Stimulated activated CD8-positive, alpha-beta memory T cell treated with anti-CD3 and anti-CD28 coated beads, Interleukin-2, amount 100 ng/mL, for 1 hour (primary cell): ENCODE measurements at places on chromosomes 12 and 14.

DNA sequence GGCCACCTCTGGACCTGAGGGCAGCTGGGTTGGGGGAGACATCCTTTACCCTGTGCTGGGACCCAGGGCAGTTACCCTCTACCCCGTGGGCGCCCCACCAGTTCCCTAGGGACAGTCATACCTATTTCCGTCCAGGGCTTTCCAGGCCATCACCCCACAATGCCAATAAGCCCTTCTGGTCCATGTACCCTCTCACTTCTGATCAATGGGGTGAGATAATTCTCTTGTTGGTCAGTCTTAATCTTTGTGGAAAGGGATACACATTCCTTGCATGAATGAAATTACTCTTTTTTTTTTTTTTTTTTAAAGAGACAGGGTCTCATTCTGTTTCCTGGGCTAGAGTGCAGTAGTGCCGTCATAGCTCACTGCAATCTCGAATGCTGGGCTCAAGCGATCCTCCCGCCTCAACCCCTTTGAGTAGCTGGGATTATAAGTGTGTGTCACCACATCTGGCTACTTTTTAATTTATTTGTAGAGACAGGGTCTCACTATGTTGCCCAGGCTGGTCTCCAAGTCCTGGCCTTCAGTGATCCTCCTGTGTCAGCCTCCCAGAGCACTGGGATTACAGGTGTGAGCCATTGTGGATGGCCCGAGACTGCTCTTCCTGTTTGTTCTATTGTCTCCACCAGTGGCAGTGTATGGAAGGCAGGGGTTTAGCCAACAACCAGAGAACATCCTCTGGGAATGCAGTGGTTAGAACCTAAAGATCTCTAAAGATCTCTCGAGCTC lies 46.3 kb upstream of the STON2 start:
- no peak for DNase-seq

DNA sequence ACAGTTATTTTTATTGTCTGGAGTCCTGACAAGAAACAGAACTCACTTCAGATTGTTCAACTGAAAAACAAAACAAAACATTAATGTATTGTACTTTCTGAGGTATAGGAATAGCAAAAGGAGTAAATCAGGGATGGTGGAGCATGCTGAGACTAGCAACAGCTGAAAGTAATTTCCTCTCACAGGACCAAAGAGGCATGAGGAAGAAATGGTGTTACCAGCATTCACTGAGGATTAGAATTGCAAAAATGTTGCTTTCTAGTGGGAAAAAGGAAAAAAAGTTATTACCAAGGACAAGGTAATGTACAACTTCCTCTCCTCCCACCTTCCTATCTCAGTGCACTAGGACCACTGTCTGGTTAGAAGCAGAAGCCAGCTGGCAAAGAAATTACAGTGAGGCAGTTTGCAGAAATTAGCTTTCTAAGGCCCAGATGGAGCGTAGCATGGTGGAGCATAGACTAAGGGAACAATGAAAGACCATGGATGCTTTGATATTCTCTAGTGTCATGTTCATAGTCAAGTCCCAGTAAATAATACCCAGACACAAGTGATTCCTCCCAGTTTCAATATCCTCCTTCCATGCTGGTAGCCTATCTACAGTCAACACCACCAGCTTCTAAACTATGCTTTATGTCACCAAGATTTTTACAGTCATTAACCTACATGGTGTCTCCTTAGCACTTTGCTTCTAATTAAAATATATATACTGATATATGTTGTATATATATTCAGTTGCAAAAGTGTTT lies 133.7 kb upstream of the DCN start:
- no peak for DNase-seq

DNA sequence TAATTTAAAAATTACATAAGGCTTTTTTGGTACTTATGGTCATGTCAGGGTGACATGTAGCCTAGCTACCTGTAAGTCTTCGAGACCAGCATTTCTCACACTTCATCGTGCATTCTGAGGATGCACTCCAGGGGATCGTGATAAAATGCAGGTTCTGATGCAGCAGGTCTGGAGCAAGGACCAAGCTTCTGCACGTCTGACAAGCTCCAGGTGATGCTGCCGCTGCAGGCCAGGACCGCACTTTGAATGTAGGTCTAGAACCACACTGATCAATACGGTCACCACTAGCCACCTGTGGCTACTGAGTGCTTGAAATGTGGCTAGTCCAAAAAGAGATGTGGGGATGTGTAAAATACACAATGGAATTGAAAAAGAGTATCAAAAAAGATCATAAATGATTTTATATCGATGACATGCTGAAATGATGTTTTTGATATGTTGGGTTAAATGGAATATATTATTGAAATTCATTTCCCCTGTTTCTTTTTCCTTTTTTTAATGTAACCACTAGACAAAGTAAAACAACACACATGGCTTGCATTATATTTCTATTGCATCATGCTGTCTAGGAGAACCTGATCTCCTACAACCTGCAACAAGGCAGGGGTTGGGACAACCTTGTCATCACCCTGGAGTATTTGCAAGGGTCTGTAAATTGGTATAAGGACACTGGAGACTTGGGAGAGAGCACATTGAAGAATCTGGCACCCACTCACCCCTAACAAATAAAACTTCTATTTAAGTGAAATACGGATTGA lies 142.4 kb downstream of the DPF3 start:
- DNase-seq = no peak

- DNase-seq = no peak
Observed at GRCh38 chr14:68879841-68880575, 87.1 kb upstream of the ZFP36L1 start.

DNA sequence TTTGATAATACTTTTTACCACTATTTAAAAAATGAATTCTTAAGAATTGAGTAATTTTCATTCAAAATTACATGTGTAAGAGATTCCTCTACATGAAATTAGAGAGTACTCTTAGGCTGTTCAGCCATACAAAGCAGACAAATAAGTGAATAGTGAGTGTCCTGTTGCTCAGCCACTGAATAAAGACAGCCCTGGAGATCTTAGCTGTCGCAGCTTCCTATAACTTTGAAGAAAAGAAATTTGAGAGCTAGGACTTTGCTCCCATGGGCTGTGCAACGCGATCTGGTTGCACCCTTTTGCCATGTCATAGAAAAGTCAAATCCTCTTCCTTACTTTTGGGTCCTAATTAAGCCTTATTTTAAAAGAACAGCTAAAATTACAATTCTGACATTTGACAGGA lies 40.9 kb upstream of the LRIG3 start:
- no peak for DNase-seq

- DNase-seq = no peak
Observed at GRCh38 chr12:64194333-64195149, 27.6 kb downstream of the KICS2 start.

GRCh38 chr14:69090187-69090789 lies 62.6 kb downstream of the DCAF5 start:
- DNase-seq = no peak

GRCh38 chr14:92527721-92528120 lies 14.1 kb downstream of the RIN3 start:
- no peak for DNase-seq

GRCh38 chr14:100476012-100476822 lies 111.0 kb downstream of the BEGAIN start:
- DNase-seq = no peak

DNA sequence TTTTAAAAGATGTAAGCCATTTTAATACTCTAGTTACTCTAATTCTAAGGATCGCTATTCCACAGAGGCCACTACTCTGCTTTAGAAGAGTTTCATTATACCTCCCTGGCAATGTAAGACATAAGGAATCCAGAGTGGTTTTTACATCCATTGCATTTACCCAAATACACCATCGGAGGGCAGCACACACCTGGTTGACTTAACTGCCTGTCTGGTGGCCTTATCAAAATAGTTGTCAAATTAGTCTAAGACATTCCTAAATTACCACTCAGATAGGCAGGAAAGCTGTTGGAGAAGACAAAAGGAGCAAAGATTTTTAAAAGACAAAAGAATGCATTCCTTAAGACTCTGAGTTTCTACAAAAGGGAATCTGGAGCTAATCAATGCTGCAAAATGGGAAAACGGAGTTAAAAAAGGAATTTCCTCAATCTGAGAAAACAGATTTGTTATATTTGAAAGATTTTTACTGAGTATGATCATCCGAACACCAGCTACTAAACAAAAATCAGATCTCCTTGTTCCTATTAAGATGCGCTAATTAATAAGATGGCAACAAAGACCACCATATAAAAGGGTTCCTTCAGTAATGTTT lies 33.8 kb upstream of the FGD4 start:
- DNase-seq = no peak

DNA sequence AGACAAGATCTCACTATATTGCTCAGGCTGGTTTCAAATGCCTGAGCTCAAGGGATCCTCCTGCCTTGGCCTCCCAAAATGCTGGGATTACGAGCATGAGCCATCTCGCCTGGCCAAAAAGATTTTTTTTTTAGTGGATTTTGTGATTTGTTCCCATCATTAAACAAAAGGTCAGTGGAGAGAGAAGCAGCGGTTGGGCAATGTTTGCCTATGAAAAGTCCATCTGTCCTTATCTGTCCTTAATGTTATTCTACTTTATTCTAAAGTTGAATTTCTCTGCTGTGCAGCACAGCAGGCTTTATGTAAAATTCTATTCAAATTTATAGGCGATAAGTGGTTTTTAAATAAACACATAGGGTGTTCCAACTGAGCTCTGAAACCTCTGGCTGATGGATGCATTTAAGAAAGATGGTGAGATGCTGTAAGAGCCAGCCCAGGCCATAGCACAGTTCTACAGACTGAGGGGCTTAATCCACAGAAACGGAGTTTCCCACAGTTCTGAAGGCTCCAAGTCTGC lies 18.8 kb downstream of the HCAR2 start:
- no peak for DNase-seq

DNA sequence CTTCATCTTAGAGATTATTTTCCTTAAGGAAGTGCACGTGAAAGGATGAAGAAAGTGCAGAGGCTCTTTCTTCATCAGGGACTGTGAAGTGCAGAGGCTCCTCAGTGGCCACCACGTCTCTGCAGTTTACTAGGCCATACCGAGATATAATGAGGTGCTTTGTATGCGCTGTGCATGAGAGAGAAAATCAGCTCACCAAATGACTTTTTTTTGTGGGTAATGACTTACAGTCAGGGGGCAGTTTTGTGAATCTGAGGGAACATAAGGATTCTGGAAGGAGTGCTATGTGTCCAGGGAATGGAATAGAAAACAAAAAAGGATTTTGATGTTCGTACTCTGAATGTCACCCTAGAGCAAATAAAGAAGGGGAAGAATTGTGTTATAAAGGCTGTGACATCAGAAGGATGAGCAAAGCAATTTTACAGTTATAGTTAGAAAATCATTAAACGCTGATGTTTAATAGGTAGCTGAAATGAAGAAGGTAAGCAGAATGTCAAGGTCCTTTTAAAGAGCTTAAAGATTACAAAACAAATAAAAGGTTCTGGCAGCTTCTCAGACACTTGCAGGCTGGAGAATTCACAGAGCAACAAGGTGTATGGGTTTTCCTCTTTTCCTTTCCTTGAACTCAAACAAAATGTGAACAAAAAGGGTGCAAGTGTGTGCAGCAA lies 247.5 kb upstream of the NOVA1 start:
- no peak for DNase-seq

GRCh38 chr14:77105145-77105939 lies 7.3 kb downstream of the CIPC start:
- DNase-seq = no peak

- no peak for DNase-seq
Observed at GRCh38 chr14:19851365-19851764, 23.6 kb upstream of the OR4K2 start.

DNA sequence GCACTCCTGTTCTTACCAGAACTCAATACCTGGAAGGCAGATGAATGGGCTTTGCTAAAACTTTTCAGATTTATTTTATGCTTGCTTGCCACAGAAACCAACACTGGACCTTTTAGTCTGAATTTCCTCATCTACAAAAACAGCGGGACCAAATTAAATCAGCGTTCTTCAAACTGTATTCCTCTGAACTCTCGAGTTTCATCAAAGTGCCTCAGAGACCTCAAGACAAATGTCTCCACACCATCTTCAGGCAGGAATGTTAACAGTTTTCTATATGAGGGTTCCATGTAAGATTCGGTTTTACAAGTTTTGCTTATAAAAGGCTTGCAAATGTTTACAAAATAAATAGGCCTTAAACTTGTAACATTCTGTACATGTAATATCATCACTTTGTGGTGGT lies 74.6 kb downstream of the MED13L start:
- DNase-seq = no peak

- no peak for DNase-seq
Observed at GRCh38 chr12:123749355-123749754, 12.7 kb upstream of the DNAH10 start.

DNA sequence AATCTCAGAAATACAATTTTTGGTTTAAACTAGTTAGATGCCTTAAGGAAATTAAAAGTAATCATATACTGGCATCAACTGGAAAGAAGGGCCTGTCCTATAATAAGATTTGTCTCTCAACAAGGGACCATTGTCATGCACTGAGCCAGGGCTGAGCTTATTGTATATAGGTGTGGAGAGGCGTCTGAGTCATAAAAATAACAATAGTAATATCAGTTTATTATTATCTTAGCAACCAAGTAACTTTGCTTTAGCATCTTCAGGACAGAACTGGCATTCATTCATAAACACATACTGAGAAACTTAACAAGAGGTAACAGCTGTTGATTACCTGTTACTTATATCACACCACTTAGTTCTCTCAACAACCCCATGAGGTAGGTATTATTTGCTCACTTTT lies 7.1 kb downstream of the KRT75 start:
- DNase-seq = no peak

GRCh38 chr12:98228683-98229539 lies 286.5 kb upstream of the TMPO start:
- DNase-seq = no peak

GRCh38 chr12:80798281-80798680 lies 81.6 kb downstream of the MYF5 start:
- no peak for DNase-seq

DNA sequence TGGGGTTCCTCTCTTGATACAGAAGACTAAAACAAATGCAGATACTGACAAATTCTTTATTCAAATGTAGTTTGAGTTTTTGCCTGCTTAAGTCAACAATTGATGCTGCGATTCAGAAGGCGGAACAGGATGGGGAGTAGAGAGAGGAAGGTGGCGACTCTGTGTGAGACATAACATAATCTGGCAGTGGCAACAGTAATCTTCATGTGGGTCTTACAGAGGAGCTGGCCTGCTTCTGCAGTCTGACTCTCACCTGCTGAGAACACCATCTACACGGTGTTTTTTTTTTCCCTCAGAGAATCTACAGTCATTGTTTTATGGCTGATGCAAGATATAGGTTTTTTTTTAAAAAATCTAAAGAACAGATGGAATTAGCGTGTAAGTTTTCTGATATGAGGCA lies 10.1 kb downstream of the CCDC92 start:
- DNase-seq = no peak

GRCh38 chr12:59834659-59835474 lies 239.0 kb downstream of the SLC16A7 start:
- DNase-seq = no peak

DNA sequence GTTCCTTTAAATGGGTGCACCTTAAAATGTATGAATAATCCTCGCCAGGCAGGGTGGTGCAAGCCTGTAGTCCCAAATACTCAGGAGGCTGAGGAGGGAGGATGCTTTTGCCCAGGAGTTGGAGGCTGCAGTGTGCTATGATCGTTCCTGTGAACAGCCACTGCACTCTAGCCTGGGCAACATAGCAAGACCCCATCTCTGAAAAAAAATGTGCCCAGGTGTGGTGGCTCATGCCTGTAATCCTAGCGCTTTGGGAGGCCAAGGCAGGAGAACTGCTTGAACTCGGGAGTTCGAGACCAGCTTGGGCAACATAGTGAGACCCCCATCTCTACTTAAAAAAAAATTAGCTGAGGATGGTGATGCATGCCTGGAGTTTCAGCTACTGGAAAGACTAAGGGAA lies 39.6 kb downstream of the ACACB start:
- DNase-seq = no peak
